Stromal cell of bone marrow (primary cell): ENCODE measurements at places on chromosomes 12 and 14.

DNA sequence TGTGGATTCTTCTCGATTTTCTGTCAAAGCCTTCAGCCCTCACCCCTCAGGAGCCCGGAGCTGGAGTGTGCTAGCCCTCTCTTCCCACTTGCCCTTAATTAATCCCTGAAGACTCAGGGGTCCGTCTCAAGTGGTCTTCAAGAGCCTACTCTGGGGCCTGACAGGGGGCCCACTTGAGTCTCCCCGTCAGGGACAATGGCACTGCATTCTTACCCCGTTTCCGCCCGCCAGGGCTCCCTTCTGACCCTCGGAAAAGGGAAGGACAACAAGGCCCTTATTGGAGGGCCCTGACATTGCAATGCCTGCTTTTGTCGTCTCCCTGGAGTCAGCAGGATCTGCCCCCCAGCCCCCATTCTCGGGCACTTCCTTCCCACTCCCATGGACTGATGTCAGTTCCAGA lies 34.4 kb downstream of the TBX3 start:
- DNase-seq, result no peak

DNA sequence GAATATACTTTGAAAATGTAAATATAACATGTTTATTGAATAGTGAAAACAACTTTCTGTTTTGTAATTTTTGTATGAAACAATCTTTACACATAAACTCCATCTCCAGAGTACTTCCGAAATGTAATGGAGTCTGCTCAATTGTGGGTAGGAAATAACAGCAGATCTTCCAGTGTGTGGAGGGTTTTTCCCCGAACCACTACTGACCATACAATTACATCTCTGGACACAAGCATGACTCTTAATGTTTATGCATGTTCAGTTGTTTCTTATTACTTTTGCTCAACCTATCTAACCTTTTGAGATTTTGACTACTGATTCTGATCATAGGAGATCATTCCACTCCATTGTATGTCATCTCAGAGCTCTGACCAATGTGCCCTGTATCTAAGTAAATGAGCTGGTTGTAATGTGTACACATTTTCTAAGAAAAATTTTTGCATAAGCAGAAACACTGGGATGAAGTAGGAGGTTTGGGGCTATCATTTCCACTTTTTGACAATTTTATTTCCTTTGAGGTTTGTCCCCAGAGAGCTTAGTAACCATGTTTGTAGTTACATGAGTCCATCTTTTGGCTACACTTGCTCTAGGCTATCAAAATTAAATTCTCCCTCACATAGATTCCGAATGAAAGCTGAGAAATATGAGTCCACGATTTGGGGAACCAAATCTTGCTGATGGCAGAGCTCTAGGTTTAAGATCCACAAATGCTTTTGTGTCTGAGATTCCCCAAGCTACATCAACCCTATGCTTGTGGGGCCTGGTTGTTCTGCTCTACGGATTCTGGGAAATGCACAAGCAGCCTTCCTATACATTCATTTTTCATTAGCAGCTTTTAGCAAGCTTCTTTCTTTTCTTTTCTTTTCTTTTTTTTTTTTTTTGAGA lies 21.4 kb upstream of the CLEC4D start:
- no peak for DNase-seq

DNA sequence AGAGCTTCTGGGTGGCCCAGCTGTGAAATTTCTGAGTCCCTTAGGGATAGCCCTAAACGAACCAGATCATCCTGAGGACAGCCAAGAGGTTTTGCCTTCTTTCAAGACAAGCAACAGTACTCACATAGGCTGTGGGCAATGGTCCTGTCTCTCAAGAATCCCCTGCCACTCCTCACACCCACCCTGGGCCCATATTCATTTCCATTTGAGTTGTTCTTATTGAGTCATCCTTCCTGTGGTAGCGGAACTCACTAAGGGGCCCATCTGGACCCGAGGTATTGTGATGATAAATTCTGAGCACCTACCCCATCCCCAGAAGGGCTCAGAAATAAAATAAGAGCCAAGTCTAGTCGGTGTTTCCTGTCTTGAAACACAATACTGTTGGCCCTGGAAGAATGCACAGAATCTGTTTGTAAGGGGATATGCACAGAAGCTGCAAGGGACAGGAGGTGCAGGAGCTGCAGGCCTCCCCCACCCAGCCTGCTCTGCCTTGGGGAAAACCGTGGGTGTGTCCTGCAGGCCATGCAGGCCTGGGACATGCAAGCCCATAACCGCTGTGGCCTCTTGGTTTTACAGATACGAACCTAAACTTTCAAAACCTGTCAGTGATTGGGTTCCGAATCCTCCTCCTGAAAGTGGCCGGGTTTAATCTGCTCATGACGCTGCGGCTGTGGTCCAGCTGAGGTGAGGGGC lies 38.9 kb downstream of the DAD1 start:
- no peak for DNase-seq

DNA sequence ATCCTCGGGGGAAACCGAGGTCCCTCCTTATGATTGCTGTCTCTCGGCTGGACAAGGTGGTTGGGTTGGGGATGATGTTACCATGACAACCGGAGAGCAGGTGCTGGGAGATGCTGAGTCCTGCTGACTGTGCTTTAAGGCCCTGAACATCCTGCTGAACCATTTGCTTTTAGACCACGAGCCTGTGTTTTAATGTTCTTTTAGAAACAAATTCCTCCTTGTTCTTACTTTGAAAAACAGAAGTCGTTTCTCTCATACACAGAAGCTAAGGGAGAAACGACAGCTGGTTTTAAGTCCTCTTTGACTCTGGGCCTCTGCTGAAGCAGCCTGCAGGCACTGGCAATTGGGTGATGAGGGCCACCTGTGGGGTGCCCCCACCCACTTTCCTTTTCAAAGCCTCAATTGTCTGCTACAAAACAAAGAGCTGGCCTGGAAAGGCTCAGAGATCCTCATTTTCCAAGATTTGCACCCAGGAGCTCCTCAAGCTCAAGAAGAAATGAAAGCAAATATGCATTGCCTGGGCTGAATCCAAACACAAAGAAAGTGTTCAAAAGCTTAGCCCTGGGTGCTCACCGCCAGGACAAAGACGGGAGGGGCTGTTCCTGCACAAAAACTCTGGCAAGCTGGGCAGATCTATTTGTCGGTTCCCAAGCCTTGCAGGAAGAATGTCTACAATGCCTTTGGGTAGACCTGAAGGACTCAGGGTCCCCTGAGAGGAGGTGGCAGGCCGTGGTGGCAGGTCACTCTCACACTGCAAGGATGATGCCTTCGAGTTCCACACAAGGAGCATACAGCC lies 90.0 kb upstream of the CLMN start:
- no peak for DNase-seq

GRCh38 chr14:36524874-36525745 lies 5.1 kb upstream of the NKX2-1 start:
- no peak for DNase-seq

- no peak for DNase-seq
These were observed 71.2 kb downstream of the KSR2 start for GRCh38 chr12:117897372-117898161.

DNA sequence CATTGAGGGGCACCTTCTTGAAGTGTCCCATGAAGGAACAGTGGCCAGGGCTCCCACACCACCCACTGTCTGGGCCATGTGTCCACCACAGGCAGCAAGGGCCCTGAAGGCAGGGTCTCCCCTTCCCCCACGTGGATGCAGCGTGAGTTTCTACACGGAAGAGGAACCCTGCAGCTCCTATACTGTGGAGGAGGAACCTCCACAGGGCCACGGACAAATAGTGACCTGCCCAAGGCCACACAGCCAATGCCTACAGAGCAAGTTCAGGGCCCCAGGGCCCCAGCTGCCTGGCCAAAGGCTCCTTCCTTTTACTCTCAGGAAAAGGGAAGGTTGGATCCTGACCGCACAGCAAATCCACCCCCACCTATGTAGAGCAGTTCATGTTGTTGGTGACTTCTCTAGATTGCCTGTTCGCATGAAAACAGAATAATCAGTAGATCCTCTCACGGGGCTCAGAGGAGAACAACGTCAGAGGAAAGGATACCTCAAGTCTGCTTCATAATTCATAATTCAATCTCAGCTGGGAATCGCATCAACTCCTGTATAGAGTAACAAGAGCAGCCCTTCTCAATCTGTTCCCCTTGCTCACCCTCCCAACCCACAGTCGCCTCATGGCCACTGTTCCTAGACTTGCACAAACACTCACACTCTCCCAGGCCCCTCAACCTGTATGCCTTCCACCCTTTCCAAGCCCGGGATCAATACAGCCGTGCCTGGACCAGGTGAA lies 11.1 kb upstream of the KRT73 start:
- no peak for DNase-seq
